ENCODE measurements at places on chromosomes 7 and 10.

DNA sequence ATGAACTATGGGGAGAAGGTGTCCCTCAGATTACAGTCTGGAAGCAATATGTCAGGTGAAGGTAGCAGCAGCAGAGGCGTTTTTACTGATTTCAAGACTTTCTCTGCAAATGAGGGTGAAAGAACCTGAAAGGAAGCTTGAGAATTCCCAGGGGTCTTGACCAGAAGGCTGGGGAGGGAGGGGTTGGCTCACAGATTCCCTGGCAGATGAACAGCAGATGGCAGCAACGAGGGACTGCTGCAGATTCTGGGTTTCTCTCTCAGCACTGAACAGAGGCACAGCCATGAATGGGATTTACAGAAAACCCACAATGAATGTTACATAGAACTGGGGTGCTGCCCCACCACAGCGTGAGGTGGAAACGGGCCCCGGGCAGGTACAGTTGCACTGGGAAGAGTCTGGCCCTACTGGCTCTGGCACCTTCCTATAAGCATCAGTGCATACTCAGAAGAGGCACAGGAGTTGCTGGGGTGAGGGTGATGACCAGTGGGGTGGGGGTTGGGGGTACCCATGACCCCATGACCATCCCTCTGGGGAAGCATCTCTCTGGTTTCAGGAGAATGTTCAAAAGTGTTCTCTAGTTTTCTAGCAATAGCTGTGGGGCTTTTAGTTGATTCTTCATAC is 317.8 kb downstream of the SH2D4B start:
- no peak for DNase-seq

DNA sequence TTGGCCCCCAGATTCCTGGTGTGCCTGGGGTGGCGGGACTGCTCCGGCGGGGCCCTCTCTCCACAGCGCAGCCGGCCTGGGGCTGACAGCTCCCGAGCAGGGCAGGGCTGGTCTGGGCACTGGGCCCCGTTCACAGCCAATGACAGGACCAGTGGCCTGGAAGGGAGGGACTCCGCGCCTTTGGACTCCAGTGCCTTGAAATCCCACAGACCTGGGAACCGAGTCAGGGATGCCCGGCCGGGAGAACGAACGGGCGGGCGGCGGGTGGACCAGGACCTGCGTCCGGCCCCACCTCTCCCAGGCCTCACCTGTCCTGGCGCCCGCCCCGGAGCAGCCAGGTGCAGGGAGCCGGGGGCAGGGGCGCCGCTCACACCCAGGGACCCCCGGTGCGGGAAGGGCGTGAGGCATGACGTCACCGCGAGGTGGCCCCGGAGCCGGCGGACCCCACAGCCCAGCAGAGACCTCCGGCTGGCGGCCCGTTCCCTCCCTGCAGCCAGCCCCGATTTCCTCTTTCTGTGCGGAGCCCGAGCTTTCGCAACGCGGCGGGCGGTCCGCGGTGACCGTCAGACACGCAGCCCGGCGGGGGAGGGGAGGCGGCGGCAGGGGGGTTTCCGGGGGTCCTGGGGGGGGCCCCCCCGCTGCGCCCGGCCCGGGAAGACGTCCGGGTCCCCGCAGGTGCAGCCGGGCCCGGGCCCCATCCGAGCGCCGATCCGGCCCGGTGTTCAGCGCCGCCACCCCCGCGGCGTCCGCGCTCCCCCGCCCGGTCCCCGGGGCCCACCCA is 743 bp downstream of the ADAP1 start:
- no peak for DNase-seq

GRCh38 chr10:51617576-51618235 is 81.7 kb downstream of the CSTF2T start:
- DNase-seq: no peak

- no peak for DNase-seq
Measured at GRCh38 chr10:51654918-51655317, 44.5 kb downstream of the CSTF2T start.

GRCh38 chr10:112307358-112308124 is 24.3 kb downstream of the TECTB start:
- DNase-seq: peak; percentile 50

DNA sequence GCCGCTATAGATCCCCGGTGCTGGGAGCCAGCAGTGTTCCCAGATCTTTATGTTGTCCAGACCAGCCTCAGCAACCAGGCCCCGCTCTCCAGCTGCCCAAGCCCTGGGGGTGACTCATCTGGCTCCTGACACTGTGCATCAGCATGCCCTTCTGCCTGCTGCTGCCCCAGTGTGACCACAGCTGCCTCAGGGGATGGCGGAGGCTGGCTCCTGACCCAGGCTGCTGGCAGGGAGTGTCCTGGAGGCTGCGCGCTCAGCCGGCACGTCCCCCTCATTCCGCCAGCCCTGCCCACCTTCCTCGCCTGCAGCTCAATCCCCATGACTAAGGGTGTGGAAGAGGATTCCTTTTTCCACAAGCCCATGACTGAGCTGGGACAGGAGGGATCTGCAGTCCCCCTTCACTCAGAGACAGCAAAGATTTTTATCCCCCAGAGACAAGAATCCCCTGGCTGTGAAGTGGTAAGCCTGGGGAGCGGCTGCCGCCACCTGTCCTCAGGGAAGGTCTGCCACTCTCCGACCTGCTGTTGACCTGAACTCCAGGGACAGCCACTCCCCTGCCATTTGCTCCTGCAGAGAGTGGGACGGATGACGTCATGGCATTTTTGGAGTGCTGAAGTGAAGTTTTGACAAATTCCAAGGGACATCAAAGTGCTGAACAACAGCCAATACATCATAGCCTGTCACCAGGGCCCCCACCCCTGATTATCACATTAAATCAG is 182.8 kb upstream of the BMPER start:
- DNase-seq: no peak

- DNase-seq: no peak
Measured at GRCh38 chr7:66664590-66665293, 36.1 kb downstream of the KCTD7 start.

GRCh38 chr10:124688386-124688785 is 55.8 kb downstream of the FAM53B start:
- peak; percentile 33 for DNase-seq

GRCh38 chr7:105122619-105123018 is 108.6 kb downstream of the KMT2E start:
- DNase-seq: no peak

DNA sequence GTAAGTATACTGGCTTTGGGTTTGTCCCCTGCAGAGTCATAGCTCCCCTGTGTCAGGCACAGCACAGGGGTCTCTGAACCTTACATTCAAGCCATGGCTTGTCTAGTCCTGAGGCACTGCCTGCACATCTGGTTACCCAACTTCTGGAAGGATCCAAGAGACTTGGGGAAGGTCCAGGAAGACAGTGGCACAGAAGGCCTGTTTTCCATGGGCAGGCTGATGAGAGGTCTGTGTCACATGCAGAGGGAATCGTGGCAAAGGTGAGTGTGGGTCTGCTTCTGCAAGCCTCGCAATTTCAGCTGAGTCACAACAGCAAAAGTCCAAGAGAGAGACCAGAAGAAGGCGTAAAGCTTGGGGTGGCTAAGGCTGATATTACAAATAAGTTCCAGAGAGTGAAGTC is 28.4 kb upstream of the BMPR1A start:
- DNase-seq: no peak

GRCh38 chr10:4181621-4182049 is 396.6 kb upstream of the KLF6 start:
- no peak for DNase-seq

GRCh38 chr7:150361807-150362621 is 6.6 kb upstream of the REPIN1 start:
- no peak for DNase-seq

DNA sequence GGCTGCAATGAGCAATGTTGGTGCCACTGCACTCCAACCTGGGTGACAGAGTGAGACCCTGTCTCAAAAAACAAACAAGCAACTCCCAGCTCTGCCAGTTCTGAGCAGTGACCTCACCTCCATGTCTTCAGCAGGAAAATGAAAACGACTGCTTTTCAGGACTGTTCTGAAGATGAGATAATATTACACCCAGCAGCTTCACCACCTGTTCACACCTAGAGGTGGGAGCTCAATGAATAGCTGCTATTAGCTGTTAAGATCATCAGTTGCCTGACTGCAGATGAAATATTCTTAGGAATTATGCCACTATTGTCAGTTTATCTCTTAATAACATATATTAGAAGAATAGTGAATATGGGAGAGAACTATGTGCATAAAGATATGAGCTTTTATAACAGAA is 48.4 kb upstream of the CYTH3 start:
- DNase-seq: no peak

- no peak for DNase-seq
Measured at GRCh38 chr7:139495580-139496125, 12.2 kb upstream of the KLRG2 start.

- DNase-seq: no peak
Measured at GRCh38 chr10:66684581-66684980, 241.3 kb upstream of the LRRTM3 start.

- DNase-seq: no peak
Measured at GRCh38 chr10:59864141-59864962, 42.0 kb downstream of the CCDC6 start.

DNA sequence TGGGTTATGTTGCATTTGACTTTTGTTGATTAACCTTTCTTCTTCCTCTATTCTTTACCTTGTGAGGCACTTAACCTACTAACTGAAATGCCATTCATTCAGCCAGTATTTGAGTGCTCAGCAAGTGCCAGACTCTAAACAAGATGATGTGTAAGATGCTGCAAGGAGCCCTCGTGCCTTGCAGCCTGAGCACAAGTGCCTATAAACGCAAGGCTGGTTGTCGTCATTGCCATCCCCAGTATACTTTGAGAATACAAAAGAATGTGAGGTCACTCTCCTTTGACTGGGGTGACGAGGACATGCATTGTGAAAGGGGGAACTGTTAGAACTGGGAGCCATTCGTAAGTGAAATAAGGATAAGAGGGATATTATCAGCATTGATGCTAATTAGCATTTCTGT is 103.0 kb downstream of the AUTS2 start:
- no peak for DNase-seq

DNA sequence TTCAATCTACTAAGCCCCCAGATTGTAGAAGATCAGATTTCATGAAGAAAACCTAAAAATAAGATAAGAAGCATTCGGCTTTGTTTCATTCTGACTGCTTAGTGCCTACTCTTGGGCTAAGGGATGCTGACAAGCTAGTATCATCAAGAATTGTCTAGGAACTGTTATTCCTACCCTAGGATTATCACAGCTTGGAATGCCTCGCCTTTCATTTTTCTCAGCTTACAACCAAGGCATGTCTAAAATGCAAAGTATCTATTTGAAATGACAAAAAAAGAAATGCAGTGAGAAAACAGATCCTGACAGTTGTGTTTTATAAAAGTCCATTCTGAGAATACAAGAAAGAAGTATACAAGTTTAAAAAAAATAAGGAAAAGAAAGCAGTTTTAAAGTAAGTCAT is 441.0 kb downstream of the KCNMA1 start:
- DNase-seq: no peak

GRCh38 chr7:87918740-87919139 is 15.3 kb upstream of the ADAM22 start:
- no peak for DNase-seq

DNA sequence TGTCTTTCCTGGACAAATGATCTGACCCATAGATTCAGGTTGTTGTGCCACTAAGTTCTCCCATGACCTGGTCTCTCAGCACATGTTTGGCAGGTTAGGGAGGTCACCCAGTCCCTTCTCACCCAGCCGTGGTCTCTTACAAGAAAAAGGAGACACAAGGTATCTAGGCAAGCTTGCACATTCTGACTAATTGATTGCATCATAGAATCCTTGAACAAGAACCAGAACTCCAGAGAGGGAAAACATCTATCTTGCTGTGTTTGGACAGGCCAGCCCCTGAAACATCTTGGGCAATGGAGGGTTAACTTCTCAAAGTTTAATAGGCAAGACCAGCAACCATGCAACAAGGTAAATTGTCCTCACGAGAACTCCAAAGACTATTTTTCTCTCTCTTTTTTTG is 8.5 kb upstream of the HK1 start:
- no peak for DNase-seq

DNA sequence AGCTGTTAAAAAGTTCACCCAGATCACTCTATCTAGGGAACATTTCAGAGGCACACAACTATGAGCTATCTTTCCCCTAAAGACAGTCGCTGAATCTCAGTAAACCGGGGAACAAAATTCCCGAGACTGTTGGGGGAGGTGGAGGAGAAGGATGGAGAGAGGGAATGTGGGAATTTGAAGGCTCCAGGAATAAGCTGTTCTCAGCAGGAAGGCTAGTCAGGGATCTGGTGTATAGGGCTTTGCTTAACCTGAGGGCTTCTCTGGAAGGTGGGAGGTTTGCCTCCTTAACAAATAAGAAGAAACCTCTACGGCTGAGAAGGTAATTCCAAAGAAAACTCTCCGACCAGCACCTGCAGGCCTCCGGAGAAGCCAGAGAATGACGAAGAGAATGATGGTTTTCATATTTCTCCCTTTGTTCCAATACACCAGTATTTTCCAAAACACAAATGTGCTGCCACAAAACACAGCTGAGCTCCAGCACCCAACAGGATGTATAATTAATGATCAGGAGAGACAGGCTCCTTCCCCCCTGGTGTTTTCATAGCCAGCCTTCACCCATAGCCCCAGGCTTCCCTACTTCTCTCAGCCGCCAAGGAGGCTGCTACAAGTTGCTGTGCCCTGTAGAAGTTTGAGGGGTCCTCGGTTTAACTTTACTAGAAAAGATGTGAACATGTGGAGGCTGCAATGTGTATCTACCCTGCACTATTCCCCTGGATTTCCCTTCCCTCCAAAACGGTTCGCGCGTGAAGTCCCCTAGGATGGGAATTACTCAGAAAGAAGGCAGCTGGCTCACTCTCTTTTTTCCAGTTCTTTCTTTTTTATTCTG is 2.0 kb downstream of the KCNMA1 start:
- no peak for DNase-seq

DNA sequence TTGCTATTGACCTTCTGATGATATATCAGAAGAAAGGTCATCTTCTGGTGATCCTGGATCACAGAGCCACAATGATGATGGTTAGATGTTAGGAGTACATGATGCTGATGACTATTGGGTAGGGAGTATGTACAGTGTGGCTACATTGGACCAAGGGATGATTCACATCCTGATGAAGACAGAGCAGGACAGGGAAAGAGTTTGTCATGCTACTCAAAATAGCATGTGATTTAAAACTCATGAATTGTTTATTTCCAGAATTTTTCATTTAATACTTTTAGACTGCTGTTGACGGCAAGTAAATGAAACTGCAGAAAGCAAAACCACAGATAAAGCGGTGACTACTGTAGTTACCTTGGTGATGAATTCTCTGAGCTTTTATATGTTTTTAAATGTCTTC is 397.3 kb downstream of the PPP1R3A start:
- DNase-seq: no peak

GRCh38 chr7:2654059-2654458 is 22.3 kb downstream of the TTYH3 start:
- DNase-seq: no peak

GRCh38 chr7:149245744-149246143 is 6.3 kb downstream of the ZNF212 start:
- no peak for DNase-seq

DNA sequence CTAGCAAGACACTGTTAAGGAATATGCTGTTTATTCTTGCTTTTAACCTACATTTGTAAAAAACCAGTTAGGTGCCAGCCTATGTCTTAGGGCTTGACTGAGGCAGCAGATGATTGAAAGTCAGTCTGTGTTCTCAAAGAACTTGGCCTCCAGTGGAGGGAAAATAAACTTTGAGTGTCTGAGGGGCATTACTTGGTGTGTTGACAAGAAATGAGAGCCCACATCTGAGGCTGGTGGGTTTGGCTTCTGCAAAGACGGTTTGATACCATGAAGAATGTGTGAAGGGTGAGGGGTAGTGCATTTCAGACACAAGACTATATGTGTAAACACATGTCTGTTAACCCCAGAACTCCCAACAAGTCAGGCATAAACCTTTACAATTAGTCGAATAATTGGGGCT is 28.5 kb downstream of the CCSER2 start:
- DNase-seq: no peak

Measured in activated T-cell treated with anti-CD3 and anti-CD28 coated beads, Interleukin-2, amount 50 U/mL, for 72 hours (primary cell).